Naive B cell (primary cell): ENCODE measurements at places on chromosomes 2 and 18. TPM values are rescaled to one million over a fixed set of nuclear protein-coding genes. Genes with fewer than 3 reads are reported as not detected.
A peak's percentile ranks its signal among the peaks of the same experiment; 100 is the strongest.

GRCh38 chr2:29770846-29771245, 150.5 kb downstream of the ALK start:
- no peak for DNase-seq

DNA sequence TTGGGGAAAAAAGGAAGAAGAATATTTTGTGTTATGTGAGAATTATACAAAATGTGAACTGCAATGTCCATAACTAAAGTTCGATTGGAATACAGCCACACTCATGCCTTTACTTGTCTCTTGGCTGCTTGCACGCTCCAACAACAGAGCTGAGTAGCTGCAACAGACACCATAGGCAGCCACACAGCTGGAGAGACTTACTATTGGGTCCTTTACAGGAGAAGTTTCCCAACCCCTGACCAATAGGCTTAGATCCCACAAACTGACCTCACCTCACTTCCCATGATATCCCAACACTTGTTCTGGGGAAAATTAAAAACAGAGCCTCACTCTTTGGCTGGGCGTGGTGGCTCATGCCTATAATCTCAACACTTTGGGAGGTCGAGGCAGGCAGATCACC, 213.8 kb downstream of the SH3BP4 start:
- no peak for DNase-seq

- DNase-seq, result no peak
Measured at GRCh38 chr2:120709608-120710041, 26.0 kb upstream of the GLI2 start.

- DNase-seq, result no peak
Measured at GRCh38 chr2:22690096-22690495, 694.9 kb upstream of the KLHL29 start.

GRCh38 chr2:239119346-239120126, 271.7 kb downstream of the TWIST2 start:
- no peak for DNase-seq

- DNase-seq, result no peak
Measured at GRCh38 chr2:216467845-216468244, 30.8 kb upstream of the RPL37A start.

- DNase-seq, result no peak
Measured at GRCh38 chr2:141323571-141323970, 807.2 kb downstream of the LRP1B start.

DNA sequence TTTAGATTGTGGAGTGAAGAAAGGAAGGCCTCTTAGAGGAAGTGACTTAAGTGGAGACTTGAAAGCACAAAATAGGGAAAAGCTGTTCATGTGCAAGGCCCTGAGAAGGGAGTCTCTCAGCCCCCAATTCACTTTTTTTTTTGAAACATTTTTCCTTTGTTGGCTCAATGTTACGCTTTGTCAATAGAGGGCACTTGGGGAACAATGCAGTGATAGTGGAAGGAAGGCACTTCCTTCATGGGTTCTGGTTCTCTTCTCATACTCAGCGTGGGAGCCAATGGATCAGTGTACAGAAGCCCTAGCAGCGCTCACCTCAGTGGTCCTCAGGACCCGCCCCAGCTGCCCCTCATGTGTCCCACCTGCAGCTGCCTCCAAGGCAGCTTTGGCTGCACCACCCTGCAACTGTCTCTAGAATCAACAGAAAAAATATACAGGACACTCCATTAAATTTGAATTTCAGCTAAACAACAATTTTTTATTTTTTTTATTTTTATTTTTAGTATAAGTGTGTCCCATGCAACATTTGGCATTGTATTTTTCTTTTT, 8.6 kb upstream of the C2orf42 start:
- DNase-seq, result no peak

DNA sequence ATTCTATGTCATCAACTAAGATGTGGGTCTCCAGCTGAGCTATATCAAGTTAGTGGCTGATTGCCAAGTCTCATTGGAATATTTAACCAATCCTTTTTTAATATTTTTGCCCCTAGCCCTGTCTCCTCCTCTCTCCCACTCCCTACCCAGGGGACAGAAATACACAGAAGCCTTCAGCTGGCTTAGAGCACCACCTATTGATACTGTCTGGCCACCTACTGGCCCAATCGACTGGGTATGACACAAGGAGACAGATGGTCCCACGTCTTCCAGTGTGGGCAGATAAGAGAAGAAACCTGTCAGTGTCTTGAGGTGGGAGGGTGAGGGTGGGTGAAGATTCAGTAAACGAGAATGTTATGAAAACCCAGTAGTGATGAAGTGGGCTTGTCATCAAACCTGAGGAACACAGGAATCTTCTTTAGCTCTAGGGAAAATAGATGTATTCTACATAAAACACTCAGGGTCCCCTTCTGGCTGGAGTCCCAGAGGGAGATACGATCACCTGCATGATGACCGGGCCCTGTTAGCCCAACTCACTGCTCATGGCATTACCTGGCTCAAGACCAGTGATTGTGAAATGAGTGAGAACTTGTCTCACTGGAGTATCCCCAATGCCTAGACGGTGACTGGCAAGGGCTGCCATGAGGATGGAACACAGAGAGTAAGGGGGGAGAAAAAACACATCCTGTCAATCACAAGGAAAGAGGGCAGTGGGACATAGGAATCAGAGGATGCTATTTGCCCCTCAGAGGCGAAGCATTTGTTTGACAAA, 26.7 kb downstream of the POLR1A start:
- peak; percentile 39 for DNase-seq

DNA sequence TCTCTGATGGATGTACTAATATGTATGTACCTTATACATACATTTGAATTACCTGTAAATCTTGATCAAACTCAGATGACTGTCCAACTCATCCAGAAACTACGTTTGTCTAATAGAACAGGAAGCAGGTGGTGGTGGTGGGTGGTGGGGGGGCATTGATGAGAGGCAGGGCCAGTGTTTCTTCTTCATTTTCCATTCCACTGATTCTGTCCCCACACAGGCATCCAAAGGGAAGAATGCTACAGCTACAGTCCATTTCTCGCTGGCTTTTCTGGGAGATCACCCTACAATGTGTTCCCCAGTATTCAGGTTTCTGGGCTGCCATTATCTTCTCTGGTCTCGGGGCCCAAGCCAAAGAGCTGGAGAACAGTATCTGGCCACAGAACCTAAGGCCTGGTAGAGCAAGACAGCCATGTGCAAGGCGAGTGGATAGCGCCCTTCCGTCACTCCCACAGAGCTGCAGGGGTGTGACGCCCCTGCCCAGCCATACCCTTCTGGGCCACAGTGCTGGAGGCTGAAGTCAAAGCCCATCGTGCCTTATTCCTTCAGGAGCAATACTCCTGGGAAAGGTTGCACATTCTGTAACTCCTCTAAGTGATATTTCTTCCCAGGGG, 54.5 kb downstream of the BCL11A start:
- peak; percentile 64 for DNase-seq

The FZD7 gene
- polyA plus RNA-seq, result not detected

The DCDC2C gene
- not detected for polyA plus RNA-seq

The SPC25 gene
- not detected for polyA plus RNA-seq
